ENCODE measurements at places on chromosomes 6 and 20.

- DNase-seq = no peak
Observed at GRCh38 chr6:16136621-16137450, 8.0 kb downstream of the MYLIP start.

GRCh38 chr20:51310216-51310615 lies 232.3 kb downstream of the NFATC2 start:
- DNase-seq = no peak

DNA sequence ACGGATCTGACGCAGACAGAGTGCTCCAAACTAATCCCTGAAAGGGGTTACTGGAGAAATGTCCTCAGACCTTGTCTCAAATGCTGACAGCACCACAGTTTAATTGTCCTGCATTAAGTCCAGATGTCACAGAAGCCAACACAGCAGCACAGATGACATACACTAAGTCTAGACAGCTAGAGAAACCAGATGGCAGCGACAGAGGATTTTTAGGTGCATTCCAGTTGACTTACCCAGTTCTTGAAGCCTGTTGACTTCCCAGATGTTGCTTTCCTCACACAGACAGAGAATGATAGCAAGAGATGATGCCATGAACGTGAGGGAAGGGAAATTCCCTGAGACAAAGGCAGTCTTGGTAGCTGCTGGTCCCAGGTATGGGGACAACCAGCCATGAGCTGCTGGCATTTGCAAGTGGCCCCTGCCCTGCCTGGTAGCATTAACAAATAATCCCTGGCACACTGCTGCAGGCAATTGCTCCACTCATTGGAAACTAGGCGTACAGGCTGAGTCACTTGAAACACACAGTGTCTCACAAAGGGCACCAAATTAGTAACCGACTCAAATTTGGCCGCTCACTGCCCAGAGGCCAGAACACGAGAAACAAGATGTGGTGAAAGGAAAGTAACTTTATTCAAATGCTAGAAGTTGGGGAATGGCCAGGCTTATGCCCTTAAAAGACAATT lies 52.2 kb downstream of the ADGB start:
- no peak for DNase-seq

DNA sequence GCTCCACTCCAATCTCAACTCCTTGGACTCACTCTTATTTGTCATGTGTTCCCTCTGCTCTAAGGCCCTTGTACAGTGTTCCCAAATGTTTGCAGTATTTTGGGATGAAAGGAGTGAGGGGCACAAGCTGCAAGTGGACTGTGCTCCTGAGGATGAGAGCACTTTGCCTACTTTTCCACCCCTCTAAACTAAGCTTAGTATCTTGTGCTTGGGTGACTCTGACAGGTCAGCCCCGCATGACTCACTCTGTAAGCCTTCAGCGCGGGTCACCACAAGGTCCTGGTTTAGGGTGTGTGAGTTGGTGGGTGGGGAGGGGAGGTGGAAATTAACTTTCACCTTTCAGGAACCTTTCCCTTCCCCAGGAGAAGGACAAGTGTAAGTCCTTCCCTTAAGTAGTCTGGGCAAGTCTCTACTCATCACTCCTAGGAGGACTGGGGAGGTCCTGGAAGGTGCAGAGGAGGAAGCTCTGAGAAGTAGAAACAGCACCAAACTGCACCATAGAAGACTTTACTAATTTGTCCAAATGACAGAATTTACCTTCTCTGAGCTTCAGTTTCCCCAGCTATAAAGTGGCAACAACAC lies 68.8 kb upstream of the EPB41L1 start:
- no peak for DNase-seq

GRCh38 chr6:42845327-42845694 lies 34.1 kb upstream of the RPL7L1 start:
- no peak for DNase-seq

DNA sequence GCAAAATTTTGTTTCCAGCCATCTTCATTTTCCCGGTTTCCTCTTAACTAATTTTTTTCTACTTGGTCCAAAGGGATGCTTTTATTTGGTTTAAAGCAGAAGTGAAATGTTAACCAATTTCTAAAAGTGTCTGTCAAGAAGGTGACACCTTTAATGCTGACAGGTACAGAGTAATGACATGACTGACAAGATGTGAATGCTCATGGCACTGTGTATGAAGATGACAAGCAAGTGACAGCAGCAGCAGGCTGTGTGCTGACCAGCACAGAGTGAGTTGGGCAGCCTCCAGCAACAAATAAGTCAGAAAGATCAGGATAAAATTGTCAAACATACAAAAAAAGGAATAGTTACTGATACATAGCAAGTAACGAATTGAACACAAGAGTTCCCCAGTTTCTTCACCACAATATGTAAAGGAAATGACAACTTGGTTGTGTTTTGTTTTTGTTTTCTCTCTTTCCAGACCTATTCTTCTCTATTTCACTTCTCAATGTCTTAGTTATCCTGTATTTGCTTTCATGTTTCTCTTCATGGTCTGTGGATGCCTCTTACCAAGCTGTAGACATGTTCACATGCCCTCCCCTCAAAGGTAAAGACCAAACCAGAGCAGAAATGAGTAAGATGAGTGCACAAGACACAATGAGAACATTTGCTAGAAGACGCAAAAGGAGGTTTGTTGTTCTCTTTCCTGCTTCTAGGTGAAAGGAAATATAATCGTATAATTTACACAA lies 174.9 kb downstream of the FRK start:
- no peak for DNase-seq

GRCh38 chr6:63649269-63649668 lies 13.7 kb downstream of the PHF3 start:
- no peak for DNase-seq

GRCh38 chr6:31356216-31356945 lies 598 bp downstream of the HLA-B start:
- no peak for DNase-seq

DNA sequence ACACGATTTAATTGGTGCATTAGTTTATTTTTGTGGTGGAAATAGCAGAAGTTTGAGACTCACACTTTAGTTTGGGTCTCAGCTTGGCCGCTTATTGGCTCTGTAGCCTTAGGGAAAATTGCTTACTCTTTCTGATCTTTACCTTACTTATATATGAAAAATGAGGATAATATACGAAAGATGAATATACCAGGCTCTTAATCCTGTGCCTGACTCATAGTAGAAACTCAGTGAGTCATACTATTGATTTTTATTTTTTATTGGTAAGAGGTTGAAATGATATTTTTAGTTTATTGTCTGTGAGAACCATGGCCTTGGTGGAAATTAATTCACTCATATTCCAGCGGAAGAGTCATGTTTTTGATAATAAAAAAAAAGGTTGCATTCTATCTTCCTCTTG lies 11.2 kb downstream of the DOK5 start:
- no peak for DNase-seq

DNA sequence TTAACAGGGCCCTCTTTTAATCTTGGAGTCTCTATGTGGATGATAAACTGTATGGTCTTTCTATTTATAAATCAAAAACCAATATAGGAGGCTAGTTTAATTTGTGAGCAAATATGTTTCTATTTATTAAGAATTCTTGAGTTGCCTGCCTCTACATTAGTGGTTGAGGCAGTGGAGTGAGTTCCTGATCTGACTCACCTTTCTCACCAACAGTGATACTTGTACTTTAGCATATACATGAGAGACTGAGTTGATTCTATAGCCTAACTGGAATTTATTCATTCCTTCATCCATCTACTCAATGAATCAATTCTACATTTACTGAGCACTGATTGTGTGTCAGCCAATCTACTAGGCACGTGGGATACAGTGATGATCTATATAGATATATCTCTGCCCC lies 126.9 kb downstream of the TRMT11 start:
- no peak for DNase-seq
